Mesenteric fat pad (tissue), 1 donor: ENCODE measurements at places on chromosomes 12 and 14.

DNA sequence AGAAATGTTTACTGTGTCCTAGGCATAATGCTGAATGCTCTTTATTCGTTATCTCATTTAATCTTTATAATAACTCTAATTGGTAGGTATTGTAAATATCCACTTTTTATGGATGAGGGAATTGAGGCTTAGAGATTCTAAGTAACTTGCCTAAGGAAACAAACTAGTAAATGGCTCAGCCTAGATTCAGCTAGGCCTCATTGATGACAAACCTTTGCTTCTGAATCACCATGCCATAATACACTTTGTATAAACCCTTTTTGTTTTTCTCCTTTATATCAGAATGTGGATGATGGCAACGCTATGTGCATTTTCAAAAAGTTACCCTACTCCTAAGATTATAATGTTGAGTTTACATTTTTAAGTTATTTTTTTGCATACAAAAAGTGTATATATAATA lies 34.0 kb downstream of the MNAT1 start:
- no peak for DNase-seq

GRCh38 chr12:125528281-125528680 lies 463.0 kb downstream of the AACS start:
- DNase-seq: no peak

DNA sequence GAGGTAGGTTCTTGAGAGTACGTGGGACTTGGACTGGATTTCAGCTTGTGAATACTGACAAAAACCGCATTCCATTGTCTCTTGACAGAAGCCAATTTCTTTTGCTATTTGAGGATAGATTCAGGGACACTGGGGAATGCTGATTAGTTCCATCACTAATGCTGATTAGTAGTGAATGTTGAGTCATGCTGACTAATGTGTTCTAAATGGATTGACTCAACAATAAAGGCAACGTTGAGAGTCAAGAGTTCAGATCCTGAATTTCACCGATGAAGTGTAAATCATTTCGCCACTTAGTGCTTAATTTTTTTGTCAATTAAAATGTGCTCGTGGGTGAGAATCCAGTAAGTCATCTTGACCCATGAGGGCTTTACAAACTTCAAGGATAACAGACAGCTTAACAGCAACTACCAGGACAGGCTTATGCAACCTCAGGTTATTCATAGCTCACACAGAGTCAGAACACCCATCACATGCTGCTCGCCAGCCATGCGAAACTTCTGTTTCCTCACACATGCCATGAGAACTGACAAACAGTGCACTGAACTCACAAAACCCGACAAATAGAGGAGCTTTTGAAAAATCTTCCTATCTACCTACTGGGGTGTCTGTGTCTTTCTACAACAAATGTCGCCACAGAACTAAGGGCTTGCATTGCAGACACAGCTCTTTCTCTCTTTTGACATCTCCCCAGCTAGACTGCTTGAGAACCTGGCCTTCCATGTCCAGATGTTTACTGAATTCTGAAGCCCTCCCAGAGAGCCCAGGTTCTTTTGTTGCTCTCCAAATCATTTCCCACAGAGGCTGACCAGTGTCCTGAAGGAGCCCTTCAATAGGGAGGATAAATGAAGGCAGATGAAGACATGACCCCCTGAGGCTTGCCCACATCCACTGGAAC lies 316.4 kb downstream of the ZFP36L1 start:
- DNase-seq: no peak

- no peak for DNase-seq
Observed at GRCh38 chr14:36075203-36075602, 101.3 kb downstream of the PTCSC3 start.

- no peak for DNase-seq
Observed at GRCh38 chr12:24127919-24128721, 178.7 kb upstream of the SOX5 start.

GRCh38 chr14:90601563-90601962 lies 204.7 kb downstream of the CALM1 start:
- peak; percentile 24 for DNase-seq

DNA sequence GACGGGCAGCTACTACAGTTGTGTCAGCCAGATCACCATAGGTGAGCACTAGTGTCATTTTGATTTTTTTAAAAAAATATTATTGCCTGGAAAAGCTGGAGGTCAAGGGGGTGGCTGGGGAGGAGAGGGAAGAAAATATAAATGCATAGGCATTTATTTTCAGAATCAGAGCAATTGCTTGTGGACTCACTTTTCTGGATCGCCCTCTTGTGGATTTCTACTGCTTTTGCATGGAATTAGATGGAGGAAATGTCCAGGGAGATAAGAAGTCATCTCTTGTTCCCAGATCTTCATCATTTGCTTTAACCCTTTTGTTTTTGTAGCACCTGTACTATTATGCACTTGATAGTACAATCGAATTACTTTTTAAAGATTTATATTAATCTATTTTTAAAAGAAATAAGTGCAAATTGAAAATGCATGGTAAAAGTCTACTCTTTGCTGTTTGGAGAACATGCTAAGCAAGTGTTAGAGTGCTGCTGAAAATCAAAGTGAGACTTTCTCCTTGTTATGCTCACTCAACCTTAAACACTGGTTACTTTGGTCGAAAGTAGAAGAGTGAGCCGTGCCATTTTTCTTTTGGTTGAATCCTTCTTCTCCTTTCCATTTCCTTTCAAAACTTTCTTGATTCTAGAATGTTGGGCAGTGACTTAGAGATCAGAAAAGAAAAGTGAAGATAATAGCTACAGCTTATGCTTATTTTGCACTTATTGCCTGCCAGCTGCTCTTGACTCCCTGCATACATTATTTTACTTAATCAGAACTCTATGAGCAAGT lies 60.6 kb upstream of the ANO4 start:
- DNase-seq: no peak

DNA sequence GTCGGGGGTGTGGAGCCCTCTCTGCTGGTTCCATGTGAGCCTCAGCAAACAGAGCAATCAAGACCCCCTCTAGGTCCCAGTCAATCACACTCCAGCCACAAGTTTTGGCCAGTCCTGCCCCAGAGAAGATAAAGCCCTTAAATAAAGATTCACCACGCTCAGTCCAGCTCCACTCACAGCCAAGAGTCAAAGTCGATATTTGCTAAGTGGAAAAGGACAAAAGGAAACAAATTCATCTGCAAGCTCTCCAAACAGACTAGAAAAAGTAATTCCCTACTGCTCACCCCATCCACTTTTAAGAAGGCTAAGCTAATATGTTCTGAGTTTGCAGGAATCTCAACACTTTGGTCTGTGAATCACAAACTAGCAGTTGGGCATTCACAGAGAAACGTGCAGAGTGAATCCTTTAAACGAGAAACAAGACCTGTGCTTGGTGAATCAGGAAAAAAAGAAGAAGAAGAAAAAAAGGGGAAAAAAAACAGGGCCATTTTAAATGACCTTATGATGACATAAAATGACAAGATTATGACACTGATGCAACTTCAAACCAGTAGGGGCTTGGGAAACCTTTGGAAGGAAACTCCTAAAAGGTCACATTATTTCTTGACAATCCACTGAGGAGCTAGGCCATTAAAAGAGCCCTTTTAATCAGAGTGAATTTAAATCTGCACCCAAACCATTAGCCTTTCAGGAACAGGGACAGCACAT lies 41.8 kb upstream of the FOXN3 start:
- peak; percentile 9 for DNase-seq

GRCh38 chr12:128265566-128265965 lies 1.4 kb upstream of the TMEM132C start:
- DNase-seq: no peak

DNA sequence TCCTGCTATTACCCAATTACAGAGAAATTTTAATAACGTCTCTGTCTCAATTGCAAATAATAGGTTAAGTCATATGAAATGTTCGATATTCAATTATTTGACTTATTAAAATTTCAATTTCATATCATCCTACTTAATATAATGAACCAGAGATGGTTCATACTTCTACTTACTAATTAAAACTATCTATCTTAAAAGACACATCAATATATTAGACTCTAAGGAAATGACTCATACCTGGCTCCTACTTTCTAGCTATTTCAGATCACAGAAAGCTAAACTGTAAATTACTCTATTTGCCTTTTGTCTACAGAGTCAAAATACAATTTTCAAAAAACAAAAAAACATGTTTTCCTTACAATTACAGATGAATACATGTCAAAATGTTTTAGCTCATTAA lies 99.6 kb downstream of the CAPZA3 start:
- DNase-seq: no peak

GRCh38 chr14:102774391-102775153 lies 2.7 kb upstream of the TRAF3 start:
- DNase-seq: no peak

GRCh38 chr12:95551913-95552516 lies 739 bp upstream of the USP44 start:
- no peak for DNase-seq

DNA sequence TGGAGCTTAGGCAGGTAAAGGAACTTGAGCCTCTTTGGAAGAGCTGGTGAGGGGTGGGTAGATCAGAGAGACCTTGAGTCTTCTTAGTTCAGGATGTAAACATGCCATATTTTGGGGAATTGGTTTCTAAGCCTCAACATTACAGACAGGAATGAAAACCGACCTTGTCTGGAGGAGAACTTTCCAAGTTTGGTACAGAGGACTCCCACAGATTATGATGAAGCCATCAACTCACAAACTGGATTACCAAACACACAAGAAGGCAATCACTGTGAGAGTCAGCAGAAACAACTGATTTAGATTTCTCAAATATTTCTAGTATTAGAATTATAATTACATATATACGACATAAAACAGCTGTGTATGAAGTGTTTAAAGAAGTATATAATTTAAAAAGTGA lies 22.3 kb upstream of the AMN1 start:
- DNase-seq: no peak

- no peak for DNase-seq
Observed at GRCh38 chr12:48447755-48448154, 24.6 kb upstream of the ANP32D start.

DNA sequence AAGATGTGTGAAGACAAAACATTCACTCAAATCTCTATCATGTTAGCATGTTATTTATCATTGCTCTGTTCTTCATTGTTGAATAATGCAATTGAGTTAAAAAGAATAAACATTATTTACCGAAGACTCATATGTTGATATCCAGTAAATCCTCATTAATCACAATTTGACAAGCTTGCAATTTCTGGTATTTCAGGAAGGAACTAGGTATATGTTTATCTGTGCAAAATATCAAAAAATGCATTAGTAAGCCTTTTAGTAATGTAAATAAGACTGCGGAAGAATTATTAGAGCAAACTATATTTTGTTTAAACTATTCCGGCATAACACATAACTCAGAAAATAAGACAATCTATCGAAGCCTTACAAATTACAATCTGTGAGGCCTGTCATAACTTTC lies 222.7 kb upstream of the NOVA1 start:
- no peak for DNase-seq

GRCh38 chr12:60174476-60174875 lies 578.6 kb downstream of the SLC16A7 start:
- no peak for DNase-seq

- no peak for DNase-seq
Observed at GRCh38 chr12:92439420-92439805, 263.4 kb upstream of the PLEKHG7 start.

DNA sequence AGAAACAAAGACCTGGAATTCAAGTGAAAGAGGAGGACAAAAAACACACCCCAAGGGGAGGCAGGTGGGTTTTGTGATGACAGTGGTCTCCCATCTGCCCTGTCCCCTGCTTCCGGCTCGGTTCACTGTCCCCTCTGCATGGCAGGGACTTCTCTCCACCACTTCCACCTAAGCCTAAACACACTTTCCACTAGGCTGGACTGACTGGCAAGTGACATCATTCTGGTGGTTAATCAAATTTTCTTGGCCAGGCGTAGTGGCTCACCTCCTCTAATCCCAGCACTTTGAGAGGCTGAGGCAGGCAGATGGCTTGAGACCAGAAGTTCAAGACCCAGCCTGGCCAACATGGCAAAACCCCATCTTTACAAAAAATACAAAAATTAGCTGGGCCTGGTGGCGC lies 11.9 kb downstream of the PLEKHG6 start:
- no peak for DNase-seq

DNA sequence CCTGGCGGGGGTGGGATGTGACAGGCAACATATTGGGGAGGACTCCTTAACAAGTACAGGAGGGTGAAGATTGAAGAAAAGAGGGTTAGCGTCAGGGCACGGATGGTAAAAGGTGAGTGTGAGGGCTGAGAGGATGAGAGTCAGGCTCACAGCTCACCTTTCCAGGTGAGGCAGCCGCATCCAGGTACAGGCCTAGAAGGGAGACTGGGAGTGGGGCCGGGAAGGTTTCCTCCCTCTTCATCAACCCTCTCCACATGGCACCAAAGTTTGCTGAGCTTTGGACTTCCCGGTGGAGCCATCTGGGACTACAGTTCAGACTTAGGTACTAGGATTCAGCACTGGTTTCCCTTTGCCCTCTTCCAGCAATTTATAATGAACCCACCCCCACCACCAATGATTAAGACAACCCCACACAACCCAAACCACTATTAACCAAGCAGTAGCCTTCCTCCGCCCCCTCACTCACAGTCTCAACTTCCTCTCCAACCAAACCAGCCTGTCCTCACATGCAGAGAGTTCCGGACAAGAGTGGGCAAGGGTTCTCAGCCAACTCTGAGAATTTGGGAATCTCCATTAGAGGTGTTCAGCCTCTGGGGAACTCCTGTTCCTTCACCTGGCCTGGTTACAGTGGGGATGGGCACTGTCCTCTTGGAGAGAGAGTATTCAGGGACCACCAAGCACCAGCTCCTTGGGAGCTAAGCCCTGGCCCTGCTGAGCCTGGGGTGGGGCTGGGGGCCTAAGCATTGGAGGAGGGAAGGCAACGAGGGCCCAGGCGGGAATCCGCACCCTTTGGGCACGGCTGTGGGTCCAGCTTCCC lies 2.4 kb upstream of the HOXC4 start:
- peak; percentile 51 for DNase-seq

GRCh38 chr14:97149775-97150174 lies 352.6 kb downstream of the VRK1 start:
- no peak for DNase-seq

- no peak for DNase-seq
Observed at GRCh38 chr14:24534286-24534685, 26.2 kb upstream of the CMA1 start.

DNA sequence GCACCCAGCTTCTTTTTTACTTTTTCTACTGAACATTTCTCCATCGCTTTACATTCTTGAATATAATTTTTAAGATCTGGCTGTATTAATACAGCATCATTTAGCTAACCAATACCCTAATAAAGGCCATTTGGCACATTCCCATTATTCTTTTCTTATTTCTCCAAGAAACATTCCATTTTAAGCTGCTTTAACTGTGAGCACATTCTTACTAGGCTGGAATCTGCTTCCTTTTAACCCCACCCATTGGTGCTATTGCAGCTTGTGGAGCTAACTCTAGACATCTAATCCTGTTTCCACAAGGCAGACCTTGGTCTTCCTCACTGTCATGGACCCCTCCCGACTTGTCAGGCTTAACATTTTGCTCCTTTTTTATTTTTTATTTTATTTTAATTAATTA lies 15.2 kb downstream of the CALM1 start:
- no peak for DNase-seq
